ENCODE measurements at places on chromosomes 6 and 20.

DNA sequence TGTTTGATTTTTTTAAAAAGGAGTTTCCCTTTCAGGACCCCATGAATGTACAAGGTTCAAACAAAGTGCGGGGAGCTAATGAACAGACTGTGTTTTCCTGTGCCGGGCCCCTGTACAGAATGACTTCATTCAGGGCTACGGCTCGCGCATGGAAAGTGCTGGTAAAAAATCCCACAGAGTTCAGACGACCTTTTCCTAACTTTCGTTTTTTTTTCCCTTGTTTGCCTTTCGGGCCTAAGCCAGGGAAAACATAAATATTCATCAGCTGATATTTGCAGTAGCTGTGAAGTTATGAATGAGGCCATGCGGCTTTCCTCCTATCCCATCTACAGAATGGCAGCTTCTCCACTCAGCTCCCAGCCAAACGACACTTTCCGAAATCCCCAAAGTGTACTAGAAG, 74.0 kb downstream of the HAO1 start:
- DNase-seq, result no peak
- peaks cover 7% of the 10 kb centered on the region for H3K27me3 ChIP-seq
- no peaks in the 10 kb centered on the region for H3K36me3 ChIP-seq

- peak overlapping the region; percentile 2 for H3K4me3 ChIP-seq
- no peaks in the 10 kb centered on the region for H3K36me3 ChIP-seq
- H3K27me3 ChIP-seq, result no peaks in the 10 kb centered on the region
- peak overlapping the region; percentile 98 for H3K27ac ChIP-seq
Measured at GRCh38 chr6:111709615-111710398, 104.1 kb upstream of the TRAF3IP2 start.

DNA sequence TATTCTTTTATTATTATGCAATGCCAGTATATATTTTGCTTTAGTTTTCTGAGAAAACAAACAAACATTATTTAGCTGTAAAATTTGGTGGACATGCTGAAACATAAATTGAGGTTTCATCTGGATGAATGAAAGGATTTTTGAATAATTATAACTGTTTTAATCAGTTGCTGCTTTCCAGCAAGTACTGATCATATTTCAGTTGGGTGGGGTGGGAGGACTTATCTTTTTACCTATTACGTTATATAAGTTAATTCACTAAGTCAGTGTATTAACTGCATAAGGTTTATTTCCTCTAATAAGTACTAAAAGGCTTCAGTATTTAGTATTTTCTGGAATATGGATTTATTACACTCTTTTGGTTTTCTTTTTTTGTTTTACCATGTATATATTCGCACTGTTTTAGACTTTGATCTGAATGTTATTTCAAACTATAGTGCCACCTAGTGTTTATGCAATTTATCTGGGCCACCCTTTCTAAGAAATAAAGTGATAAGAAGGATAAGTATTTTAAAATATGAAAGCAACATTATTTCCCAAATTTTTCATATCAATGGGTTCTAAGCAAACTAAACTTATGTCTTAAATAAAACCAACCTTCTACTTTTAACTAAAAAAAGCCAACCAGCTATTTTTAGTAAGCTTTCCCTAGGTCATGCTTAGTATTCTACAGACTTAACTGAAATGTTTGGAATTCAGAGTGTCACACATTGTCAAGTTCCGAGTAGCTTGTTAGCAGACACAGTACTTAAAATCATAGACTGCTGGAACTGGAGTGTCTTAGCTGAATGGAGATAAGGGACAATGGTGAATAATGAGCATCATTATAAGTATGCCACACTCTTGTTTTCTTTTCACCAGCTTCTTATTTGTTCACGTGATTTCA, 105.4 kb upstream of the MCHR2 start:
- no peak overlapping the region for H3K4me3 ChIP-seq
- no peak overlapping the region for H3K27ac ChIP-seq
- no peaks in the 10 kb centered on the region for H3K36me3 ChIP-seq
- H3K4me1 ChIP-seq, result no peaks in the 10 kb centered on the region
- DNase-seq, result no peak
- H3K27me3 ChIP-seq, result peaks cover 20% of the 10 kb centered on the region

DNA sequence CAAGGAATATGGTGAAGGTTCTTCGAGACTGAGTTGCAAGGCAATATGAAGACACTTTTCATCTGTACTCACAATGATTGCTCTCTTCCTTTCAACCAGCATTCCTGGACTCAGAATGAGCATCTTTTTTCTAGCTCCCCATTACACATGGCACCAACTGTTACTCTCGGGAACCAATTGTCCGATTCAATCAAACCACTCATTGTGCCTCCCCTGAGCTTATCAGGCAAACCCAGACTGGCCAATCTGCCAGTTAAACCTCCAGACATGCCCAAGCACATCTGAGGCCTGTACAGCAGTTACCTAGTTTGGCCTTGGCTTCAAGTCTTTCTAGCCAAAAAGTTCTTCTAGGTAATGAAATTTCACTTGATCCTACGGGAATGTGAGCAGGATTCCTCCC, 164.1 kb downstream of the ID4 start:
- peaks cover 2% of the 10 kb centered on the region for H3K36me3 ChIP-seq
- H3K4me3 ChIP-seq, result no peak overlapping the region
- H3K27me3 ChIP-seq, result peaks cover 19% of the 10 kb centered on the region
- DNase-seq, result no peak

- H3K27ac ChIP-seq, result no peak overlapping the region
- no peak for DNase-seq
- H3K4me1 ChIP-seq, result peaks cover 3% of the 10 kb centered on the region
Measured at GRCh38 chr6:138222901-138223546, 4.7 kb upstream of the PBOV1 start.

DNA sequence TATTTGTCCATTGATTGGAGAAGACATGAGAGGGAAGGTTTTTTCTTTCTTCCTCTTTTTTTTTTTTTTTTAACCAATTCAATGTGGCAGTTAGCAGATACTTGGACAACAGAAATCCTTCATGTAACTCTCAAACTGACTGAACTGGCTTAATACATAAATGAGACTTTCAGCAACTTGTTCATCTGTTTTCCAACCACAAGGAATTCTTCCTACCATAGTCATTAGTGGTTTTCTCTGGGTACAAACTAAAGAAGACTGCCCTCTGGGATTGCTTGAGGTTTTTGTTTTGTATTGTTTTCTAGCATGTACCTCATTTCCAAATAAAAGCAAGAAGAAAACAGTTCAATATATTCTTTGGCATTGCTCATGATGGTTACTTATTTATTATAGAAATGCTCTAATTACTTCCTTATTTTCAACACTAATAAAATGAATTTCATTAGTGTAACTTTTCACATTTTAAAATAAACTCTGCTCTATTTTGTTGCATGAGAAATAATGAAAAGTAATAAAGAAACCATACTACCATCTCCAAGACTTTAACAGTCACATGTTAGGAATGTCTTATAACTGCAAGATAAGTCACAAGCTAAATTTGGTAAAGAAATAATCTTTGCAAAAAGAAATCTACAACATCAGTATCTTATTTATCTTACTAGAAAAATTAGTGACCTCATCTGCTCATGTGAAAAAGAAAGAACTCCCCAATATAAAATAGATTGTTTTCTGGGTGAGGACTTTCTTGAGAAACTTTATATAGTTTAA, 52.0 kb downstream of the ME1 start:
- DNase-seq, result no peak
- H3K4me1 ChIP-seq, result no peaks in the 10 kb centered on the region
- no peak overlapping the region for H3K4me3 ChIP-seq
- H3K36me3 ChIP-seq, result no peaks in the 10 kb centered on the region
- H3K27ac ChIP-seq, result no peak overlapping the region

- peak overlapping the region; percentile 88 for H3K27ac ChIP-seq
- peaks cover 30% of the 10 kb centered on the region for H3K4me1 ChIP-seq
- H3K36me3 ChIP-seq, result peaks cover 12% of the 10 kb centered on the region
- H3K4me3 ChIP-seq, result no peak overlapping the region
Measured at GRCh38 chr20:51446230-51446629, 96.3 kb downstream of the NFATC2 start.

- no peak overlapping the region for H3K4me3 ChIP-seq
- no peaks in the 10 kb centered on the region for H3K36me3 ChIP-seq
- no peak overlapping the region for H3K27ac ChIP-seq
- DNase-seq, result no peak
Measured at GRCh38 chr6:13457577-13457976, 29.8 kb downstream of the GFOD1 start.

- no peak overlapping the region for H3K4me3 ChIP-seq
- peaks cover 2% of the 10 kb centered on the region for H3K36me3 ChIP-seq
- H3K4me1 ChIP-seq, result no peaks in the 10 kb centered on the region
- DNase-seq, result no peak
- no peak overlapping the region for H3K27ac ChIP-seq
- peaks cover 5% of the 10 kb centered on the region for H3K27me3 ChIP-seq
Measured at GRCh38 chr6:52736145-52736544, 27.1 kb downstream of the GSTA2 start.

GRCh38 chr20:5056801-5057599, 55.7 kb upstream of the SLC23A2 start:
- H3K27ac ChIP-seq, result peak overlapping the region; percentile 29
- H3K4me3 ChIP-seq, result peak overlapping the region; percentile 62
- DNase-seq, result peak; percentile 61
- no peaks in the 10 kb centered on the region for H3K27me3 ChIP-seq
- H3K4me1 ChIP-seq, result peaks cover 18% of the 10 kb centered on the region

DNA sequence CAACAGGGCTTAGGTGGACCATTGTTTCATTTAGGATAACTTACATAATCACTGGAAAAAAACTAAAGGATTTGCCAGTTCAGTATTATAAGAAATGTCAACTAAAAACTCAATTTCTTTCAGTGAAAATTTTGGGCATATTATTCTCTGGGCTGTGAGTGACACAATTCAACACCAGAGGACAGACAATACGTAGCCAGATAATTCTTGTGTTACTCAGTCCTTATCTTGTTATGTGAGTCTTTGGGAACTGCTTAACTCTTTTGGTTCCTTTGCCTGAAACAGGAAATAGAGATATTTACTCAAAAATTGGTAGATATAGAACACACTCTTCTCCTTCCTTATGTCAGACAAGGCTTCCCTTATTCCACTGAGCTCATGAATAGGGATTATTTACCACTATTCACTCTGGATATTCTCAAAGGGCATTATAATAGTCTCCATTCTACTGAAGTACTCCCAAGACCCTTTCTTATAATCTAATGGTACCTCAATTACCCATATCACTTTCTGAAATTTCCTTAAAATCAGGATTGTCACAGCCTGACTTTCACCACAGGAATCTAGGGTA, 4.9 kb upstream of the BEND6 start:
- peaks cover 66% of the 10 kb centered on the region for H3K27me3 ChIP-seq
- H3K4me3 ChIP-seq, result no peak overlapping the region
- peaks cover 9% of the 10 kb centered on the region for H3K4me1 ChIP-seq
- peaks cover 2% of the 10 kb centered on the region for H3K36me3 ChIP-seq

- no peak overlapping the region for H3K27ac ChIP-seq
- peaks cover 2% of the 10 kb centered on the region for H3K36me3 ChIP-seq
- H3K4me1 ChIP-seq, result peaks cover 4% of the 10 kb centered on the region
- H3K4me3 ChIP-seq, result no peak overlapping the region
Measured at GRCh38 chr6:154506991-154507898, 3.2 kb downstream of the CNKSR3 start.

DNA sequence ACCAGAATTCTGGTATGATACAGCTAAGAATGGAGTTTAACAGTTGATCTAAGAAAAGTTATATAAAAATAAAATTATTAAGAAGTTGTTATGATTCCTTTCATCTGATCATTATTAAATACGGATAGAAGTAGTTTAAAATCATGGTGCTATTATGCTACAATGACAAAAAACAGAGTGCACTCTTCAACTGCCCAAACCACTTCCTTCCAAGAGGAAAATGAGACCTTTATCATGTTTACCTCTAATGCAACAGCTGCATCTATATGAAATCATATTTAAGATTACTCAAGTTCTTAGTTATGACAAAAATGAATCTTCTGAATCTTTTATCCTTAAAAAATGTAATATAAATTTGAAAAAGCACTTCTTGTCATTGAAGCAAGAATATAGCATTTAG, 31.2 kb downstream of the HACE1 start:
- H3K27ac ChIP-seq, result no peak overlapping the region
- no peak for DNase-seq
- H3K27me3 ChIP-seq, result no peaks in the 10 kb centered on the region
- H3K36me3 ChIP-seq, result peaks cover 3% of the 10 kb centered on the region
- H3K4me3 ChIP-seq, result no peak overlapping the region

GRCh38 chr6:15131651-15132061, 114.2 kb upstream of the JARID2 start:
- H3K36me3 ChIP-seq, result peaks cover under 1% of the 10 kb centered on the region
- no peak for DNase-seq
- peaks cover 5% of the 10 kb centered on the region for H3K4me1 ChIP-seq
- H3K27me3 ChIP-seq, result no peaks in the 10 kb centered on the region
- no peak overlapping the region for H3K27ac ChIP-seq

GRCh38 chr6:56992703-56993102, 37.8 kb downstream of the BEND6 start:
- no peak for DNase-seq
- peaks cover 52% of the 10 kb centered on the region for H3K27me3 ChIP-seq
- H3K36me3 ChIP-seq, result peaks cover 3% of the 10 kb centered on the region
- H3K4me3 ChIP-seq, result no peak overlapping the region
- H3K27ac ChIP-seq, result no peak overlapping the region
- no peaks in the 10 kb centered on the region for H3K4me1 ChIP-seq

DNA sequence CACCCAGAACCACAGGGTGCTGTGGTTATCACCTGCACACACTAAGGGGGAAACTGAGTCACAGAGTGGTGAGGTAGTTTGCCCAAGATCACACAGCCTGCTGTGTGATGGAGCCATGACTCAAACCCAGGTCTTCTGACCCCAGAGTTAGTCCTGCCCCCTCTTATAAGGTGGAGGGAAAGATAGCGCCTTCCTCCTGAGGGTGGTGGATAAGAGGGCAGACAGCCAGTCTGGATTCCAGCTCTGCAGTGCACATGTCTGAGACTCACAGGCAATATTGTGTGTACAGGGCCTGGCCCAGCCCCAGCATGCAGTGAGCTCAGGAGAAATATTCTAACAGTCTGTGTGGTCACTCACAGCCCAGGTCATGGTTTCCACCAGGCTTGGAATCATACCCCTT, 393.7 kb downstream of the CDH4 start:
- H3K4me3 ChIP-seq, result no peak overlapping the region
- no peaks in the 10 kb centered on the region for H3K36me3 ChIP-seq
- DNase-seq, result no peak

DNA sequence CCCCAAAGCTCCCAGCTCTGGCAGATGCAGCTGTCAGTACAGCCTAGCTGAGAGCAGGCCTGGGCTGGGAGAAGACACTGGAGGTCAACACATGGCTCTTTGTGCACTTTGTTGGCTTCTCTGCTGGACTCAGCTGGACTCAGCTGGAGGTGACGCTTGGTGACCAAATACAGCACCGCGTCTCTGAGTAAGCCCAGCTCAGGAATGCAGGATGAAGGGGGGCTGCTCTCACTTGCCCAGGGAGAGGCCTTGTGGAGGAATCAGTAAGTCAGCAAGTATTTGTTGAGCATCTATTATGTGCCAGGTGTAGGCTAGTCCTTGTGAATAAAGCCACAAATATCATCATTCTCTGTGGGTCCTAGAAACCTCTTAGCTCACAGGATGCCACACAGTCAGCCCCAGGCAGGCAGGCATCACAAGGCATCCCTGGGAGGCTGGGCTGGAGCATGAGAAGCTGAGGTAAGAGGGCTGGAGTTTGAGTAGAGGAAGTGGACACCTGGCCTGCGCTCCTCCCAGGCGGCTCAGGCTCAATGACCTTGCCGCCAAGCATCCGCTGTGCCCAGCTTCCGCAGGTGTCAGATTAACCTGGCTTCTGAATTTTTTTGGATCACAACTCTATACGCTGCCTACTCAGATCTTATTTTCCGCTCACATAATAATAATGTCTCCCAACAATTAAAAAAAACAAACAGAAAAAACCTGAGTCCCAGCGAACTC, 95.4 kb downstream of the TMEM170B start:
- H3K4me3 ChIP-seq, result no peak overlapping the region
- DNase-seq, result no peak
- H3K4me1 ChIP-seq, result no peaks in the 10 kb centered on the region
- H3K36me3 ChIP-seq, result no peaks in the 10 kb centered on the region
- H3K27ac ChIP-seq, result no peak overlapping the region
